ENCODE measurements at places on chromosomes 13 and 19. TPM values are rescaled to one million over a fixed set of nuclear protein-coding genes. Genes with fewer than 3 reads are reported as not detected.

GRCh38 chr19:13210339-13210775, 60.1 kb downstream of the IER2 start:
- DNase-seq, result no peak

DNA sequence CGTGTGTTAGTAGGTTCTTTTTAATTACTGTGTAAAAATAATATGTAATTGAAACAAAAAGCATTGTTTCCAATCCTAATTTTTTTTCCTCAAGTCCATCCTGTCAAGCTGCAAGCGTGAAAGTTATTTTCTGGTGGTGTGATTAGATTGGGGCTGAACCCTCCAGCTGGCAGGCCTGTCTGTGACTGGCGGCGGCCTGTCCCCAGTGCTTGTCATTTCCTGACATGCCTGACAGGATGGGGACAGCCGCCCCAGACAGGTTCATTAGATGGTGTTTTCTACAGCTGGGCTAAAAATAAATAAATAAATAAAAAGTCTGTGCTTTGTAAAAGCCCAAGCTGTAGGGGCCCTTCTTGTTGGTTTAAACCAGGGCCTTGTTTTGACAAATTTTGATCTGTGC, 53.7 kb upstream of the MAB21L1 start:
- DNase-seq, result no peak

DNA sequence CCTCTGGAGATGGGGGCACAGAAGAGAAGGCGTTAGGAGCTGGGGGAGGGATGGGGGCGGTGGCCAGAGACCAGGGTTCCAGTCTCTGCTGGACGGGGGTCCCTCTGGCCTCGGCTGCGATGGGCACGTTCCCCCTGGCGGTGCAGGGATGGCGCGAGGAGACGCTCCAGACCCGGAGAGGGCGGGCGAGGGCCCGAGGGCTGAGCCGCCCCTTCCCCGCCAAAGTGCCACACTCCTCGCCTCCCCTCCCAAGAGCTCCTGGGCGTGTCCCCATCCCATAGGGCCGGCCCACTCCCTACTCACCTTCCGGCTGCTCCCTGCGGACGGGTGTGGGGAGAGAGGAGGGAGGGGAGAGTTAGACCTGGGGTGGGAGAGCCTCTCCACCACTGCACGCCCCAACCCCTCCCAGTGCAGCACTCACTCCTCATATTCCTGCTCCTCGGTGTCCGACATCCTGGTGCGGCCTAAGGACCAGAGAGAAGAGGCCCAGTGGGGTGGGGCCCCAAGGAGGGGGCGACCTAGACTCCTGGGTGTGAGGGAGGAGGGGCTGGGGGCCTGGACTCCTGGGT, 2.2 kb downstream of the TNNT1 start:
- DNase-seq, result peak; percentile 42

DNA sequence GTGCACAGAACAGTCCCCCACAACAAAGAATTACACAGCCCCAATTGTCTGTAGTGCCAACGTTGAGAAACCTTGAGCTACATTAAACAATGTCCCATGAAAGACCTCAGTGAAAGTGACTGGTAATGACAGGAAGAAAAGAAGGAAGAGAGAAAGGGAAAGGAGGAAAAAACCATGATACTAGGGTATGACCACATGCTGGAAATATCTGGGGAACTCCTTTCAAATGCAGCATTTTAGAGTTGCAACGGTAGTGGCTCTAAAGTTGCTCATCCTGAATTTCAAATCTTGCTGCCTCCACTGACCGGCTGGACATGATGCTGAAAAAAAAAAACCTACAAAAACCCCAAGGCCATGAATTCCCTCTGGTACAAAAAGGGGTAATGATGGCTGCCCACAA, 26.5 kb downstream of the FPR3 start:
- no peak for DNase-seq

- DNase-seq, result no peak
Measured at GRCh38 chr13:100537951-100538462, 50.6 kb downstream of the GGACT start.

GRCh38 chr13:65488606-65489005, 1741.5 kb downstream of the PCDH9 start:
- no peak for DNase-seq

DNA sequence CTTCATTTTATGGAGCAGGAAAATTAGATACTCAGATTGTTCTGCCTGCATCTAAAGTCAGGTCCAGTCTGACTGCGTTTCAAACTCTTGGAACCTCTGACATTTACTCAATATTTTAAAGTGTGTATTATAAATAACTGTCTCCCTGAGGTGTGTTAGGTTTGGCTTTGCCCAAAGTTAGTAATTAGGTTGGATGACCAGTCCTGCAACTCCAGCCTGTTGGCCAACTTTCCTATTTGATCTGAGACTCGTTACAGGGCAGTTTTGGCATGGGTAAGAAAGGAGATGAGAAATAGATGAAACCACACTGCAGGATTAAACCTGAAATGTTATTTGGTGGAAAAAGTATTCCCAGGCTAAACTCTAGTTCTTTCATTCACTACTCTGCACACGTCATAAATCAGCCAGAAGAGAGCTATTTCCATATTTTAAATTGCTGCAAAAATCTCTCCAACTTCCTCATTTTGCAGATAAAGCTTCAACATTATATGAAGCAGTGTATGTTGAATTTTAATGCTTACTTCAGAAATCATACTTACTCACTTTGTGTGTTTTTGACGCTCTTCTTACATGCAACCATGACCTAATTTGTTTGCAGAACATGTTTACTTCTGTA, 357.1 kb downstream of the DCT start:
- no peak for DNase-seq

DNA sequence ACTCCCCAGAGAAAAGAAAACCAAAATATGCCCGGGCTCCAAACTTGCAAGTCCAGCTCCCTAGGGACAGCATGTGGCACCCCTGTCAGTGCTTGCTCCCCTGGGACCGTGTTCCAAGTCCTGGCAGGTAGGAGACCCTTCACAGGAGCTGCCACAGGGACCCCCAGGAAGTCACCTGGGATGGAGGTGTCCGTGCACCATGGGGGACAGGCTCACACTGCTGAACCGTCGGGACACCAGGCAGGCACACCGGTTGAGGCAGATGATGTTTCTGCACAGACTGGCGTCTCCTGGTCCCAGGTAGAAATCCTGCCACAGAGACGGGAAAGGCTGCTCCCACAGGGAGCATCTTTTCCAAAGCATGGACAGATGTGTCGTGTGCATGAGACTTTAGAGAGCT, 11.7 kb upstream of the PROZ start:
- DNase-seq, result no peak

GRCh38 chr13:29196409-29197074, 376.4 kb downstream of the MTUS2 start:
- DNase-seq, result peak; percentile 4

LRG1 gene
- total RNA-seq, result 1.9 TPM

ZNF324B gene
- total RNA-seq, result 14.5 TPM

ZNF285 gene
- not detected for total RNA-seq

N4BP2L1 gene
- 7.9 TPM for total RNA-seq

Data from OCI-LY7 (cell line).